ENCODE measurements at places on chromosomes 16 and 17. TPM values are rescaled to one million over a fixed set of nuclear protein-coding genes. Genes with fewer than 3 reads are reported as not detected.

The MMP15 gene
- 56.8 TPM for polyA plus RNA-seq

The SNX20 gene
- polyA plus RNA-seq = 2.1 TPM

DNA sequence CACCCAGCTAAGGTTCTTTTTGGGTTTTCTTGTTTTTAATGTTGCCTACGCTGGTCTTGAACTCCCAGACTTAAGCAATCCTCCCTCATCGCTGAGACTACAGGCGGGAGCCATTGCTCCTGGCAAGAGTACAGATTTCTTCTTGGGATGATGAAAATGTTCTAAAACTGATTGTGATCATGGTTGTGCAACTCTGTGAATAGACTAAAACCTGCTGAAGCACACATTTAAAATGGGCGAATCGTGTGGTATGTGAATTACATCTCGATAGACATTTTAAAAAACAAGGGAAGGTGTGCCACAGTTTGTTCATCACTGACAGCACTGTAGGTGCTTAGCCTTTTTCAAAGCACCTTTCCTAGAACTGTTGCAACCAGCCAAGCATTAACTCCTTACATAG, 48.8 kb upstream of the CDH3 start:
- no peak for DNase-seq

DNA sequence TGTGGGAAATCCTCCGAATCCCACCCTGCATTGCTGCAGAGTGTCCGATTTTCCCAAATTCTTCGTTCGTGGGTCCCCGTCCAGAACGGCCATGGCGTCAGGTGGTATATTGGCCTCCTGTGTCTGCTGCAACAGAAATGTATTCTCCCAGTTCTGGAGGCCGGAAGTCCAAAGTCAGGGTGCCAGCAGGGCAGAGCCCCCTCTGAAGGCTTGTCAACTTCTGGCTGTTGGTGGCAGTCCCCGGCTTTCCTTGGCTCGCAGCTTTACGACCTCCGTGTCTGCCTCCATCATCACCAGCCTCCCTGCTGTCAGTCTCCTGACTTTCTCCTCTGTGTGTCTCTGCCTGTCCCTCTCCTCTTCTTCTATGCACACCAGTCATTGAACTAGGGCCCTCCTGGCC, 142.1 kb upstream of the FOXF1 start:
- DNase-seq = no peak

DNA sequence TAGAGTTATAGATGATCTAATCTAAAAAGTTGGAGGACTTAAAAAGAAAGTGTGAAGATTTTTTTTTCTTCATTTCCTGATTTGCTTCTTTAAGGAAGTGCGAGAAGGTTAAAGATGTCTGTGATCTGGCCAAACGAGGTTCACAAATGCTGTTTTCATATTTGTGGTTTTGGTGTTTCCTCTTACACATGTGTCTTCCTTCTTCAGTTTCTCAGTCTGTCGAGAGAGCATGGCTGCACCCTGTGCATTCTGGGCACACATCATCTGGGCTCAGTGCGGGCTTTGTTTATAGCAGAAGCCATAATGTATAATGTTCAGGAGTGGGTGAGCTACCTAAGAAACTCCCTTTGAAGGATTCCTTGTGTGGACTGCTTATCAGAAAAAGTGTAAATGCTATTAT, 260.4 kb upstream of the TBX2 start:
- DNase-seq = peak; percentile 32

The CCDC102A gene
- polyA plus RNA-seq = 5.6 TPM
